ENCODE measurements at places on chromosomes 3 and 15.

- no peak for DNase-seq
Measured at GRCh38 chr3:107981471-107982111, 109.2 kb downstream of the CD47 start.

DNA sequence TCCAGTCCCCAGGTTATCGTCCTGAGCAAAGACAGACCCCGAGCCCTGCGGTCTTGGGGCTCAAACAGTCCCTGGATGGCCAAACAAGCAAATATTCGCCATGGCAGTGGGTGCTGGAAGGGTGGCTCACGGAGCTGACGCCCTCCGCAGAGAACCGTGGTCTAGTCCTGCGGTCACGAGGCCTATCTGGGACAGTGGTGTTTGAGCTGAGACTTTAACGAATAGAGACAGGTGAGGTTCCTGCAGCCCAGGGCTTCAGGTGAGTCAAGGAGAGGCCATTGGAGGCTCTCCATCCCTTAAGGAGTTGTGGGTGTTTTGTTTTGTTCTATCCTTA, 399 bp upstream of the SUCLG2 start:
- no peak for DNase-seq

DNA sequence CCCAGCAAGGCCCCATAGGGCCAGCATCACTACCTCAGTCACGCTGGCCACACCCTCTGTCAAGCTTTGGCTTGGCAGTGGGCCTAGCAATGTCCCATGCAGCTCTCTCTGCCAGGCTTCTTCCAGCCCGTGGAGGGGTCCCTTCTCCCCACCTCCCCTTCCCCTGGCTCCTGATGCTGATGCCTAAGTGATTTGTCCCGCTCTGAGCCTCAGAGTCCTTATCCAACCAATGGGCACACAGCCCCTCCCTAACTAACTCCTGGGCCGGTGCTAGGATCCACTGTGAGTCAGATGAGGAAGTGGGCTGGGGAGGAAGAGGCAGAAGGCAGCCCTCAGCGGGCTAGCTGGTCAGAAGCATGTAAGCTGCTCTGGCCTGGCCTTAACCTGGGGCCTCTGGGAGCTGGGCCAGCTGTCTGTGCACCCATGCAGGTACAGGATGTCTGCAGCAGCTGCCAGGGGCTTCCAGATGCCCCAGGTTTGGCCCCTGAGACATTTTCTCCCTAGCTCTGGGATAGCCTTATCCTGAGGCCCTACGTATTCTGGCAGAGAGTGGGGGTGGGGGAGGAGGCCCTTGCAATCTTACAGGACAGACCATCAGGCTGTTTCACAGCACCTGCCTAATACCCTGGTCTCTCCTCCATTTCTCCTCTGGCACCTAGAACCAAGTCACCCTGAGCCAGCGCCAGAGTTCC, 740 bp upstream of the ZBTB47 start:
- DNase-seq, result peak; percentile 85

DNA sequence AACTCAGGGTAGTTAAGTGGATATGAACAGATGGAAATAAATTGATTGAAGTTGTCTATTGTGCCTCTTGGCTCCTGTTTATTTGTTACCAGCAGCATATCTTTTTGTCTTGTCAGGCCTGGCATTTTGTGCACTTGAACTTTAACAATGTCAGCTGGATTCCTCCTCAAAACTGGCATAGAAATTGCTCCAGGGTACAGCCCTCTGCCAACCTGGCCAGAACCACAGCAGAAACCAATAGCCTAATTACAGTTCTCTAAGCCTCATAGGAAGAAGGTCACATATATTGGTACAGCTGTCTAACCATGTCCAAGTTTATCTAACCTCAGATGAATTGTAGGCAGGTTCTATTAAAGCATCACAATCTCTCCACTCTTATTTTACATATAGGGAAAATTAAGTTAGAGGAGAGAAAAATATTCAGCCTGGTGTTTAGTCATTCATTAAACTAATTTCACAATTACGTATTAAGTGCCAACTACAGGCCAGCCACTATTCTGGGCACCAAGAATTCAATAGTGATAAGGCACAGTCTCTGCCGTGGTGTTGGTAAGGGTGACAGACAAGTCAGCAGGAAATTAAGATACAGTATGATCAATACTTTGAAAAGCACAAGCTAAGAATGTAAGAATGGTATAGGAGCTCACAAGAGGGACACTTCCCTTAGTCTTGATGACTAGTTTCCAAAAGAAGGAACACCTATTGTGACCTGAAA, 452.9 kb upstream of the NECTIN3 start:
- DNase-seq, result no peak

GRCh38 chr3:124559846-124560574, 170.2 kb upstream of the UMPS start:
- peak; percentile 75 for DNase-seq

GRCh38 chr3:45249391-45249790, 23.3 kb upstream of the TMEM158 start:
- DNase-seq, result no peak

DNA sequence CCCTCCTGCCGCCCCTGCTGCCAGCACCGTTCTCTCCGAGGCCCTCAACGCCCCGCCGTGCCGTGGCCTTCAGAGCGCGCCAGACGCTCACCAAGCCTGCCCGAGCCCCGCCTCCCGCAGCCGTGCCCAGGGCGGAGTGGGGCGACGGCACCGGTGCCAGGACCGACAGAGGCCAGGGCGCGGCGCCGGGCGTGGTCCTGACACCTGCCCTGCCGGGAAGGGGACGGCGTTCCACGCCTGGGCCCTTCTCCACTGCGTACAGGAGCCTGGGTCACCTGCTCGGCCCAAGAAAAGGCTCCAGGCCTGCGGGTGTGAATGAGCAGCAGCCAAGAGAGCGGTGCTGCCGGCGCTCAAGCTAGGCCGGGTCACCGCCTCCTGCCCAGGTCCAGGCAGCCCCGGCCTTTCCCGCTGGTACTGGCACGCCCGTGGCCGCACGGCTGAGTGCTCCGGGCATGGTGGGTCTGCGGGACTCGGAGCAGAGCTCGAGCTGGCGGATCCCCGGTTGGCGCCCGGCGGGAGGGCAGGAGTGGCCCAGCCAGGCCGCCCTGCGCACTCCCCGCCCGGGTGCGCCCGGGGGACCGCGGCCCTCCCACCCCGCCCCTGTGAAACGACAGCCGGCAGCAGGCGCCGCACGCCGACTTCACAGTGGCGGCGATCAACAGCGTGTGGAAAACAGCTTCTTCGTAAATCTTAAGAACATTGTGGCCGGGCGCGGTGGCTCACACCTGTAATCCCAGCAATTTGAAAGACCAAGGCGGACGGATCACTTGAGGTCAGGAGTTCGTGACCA, 4.2 kb downstream of the OCA2 start:
- peak; percentile 60 for DNase-seq

DNA sequence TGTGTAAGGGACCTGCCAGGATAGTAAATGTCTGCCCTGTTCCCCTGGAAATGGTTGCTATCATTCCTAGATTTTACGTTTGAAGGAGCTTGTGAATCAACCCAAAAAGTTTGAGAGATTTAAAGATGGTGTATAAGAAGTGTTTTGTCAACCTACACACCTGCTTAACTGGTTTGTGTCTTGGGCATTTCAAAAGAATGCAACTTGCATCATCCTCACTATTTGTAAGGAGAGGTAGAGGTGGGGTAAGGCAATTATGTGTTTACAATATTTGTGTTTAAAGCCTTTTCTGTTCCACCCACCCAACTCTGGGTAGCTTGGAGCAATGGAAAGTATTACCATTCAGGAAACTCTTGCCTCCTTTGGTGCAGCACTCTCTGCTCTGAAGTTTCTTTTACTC, 314.2 kb upstream of the RARB start:
- DNase-seq, result no peak

- no peak for DNase-seq
Measured at GRCh38 chr3:180036671-180037455, at the start of gene PEX5L. TSS of gene PEX5L (minus strand) at chr3:180036937. CDS start at chr3:180036599, 338 bp downstream.

DNA sequence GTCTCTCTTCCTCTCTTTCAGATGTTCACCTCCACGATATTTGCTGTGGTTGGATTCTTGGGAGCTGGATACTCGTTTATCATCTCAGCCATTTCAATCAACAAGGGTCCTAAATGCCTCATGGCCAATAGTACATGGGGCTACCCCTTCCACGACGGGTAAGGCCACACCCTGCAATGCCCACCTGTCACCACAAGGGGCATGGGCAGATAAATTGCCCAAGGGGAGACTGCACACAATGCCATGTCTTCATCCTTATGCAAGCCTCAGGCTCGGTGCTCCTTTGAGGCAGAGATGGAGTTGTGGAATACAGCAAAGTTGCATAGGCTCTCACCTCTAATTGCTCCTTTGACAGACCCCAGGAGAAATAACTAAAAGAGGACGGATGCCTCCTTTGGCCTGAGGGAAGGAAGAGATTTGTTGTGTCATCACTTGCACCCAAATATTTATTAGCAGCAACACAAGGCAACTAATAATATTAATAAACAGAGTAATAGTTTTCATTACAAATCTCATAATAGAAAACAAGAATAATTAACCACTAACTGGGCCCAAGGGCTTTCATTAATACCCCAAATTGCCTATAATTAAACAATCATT, 13.2 kb downstream of the TM4SF4 start:
- no peak for DNase-seq

GRCh38 chr3:43870844-43871626, 180.3 kb downstream of the ABHD5 start:
- DNase-seq, result no peak

- DNase-seq, result no peak
Measured at GRCh38 chr3:187725653-187726370, 19.5 kb downstream of the BCL6 start.

DNA sequence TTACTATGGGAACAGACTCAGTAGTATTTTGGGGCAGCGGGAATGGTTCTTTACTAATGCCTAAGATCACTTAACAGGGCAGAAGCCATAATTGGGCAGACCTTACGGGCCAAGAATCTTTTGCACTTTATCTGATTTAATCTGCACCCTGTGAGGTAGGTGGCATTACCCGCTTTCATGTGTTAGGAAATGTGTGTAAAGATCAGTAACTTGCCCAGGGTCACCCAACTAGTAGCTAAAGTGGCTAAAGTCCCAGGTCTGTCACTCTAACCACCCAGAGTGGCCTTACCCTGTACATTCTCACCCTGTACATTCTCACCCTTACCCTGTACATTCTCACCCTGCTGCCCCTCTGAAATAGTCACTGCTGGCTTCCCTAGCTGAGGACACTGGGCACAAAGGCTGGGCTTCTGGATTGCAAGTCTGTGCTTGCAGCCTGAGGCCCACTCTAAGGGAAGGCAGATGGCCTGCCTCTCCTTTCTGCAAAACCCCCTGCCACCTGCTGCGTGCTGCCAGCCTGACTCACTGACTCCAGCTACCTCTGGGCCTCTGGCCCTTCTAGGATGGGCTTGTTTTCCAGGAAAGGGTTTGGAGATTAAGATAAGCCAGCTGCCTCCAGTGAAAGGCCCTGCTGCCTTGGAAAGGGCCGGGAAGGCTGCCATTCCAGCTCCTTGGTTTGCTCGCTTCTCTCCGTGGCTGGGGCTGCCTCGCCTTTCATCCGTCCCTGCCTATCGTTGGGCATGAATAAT, 37.5 kb upstream of the MYZAP start:
- no peak for DNase-seq

DNA sequence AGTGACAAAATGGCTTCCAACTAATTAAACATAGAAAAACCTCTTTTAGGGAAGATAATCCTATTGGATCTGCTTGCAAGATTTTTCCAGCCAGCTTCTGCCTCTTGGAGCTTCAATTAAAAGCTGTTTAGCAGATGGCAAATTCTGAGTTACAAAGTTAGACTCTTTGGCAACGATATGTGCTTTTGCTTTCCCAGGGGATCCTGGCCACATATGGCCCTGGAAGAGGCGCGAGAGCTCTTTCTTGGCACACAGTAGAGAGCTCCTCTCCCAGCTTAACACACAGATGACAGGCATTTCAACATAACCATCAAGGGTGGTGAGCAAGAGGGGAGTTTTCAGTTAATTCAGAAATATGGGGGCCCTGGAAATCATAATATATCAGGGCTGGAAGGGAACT, 41.6 kb upstream of the GALNT15 start:
- DNase-seq, result no peak

GRCh38 chr15:85305050-85305449, 75.4 kb upstream of the AKAP13 start:
- DNase-seq, result no peak

GRCh38 chr3:176663837-176664831, 533.1 kb downstream of the TBL1XR1 start:
- DNase-seq, result no peak

GRCh38 chr3:51280176-51280575, 104.9 kb upstream of the MANF start:
- DNase-seq, result no peak

GRCh38 chr3:104460477-104461406, 906.0 kb upstream of the ALCAM start:
- DNase-seq, result no peak

GRCh38 chr15:82103468-82103867, 57.6 kb upstream of the MEX3B start:
- no peak for DNase-seq

- DNase-seq, result no peak
Measured at GRCh38 chr3:58200846-58201355, 9.9 kb downstream of the DNASE1L3 start.

- DNase-seq, result no peak
Measured at GRCh38 chr3:11197484-11197883, 43.2 kb downstream of the HRH1 start.

- no peak for DNase-seq
Measured at GRCh38 chr3:14689247-14689980, 14.5 kb downstream of the C3orf20 start.

DNA sequence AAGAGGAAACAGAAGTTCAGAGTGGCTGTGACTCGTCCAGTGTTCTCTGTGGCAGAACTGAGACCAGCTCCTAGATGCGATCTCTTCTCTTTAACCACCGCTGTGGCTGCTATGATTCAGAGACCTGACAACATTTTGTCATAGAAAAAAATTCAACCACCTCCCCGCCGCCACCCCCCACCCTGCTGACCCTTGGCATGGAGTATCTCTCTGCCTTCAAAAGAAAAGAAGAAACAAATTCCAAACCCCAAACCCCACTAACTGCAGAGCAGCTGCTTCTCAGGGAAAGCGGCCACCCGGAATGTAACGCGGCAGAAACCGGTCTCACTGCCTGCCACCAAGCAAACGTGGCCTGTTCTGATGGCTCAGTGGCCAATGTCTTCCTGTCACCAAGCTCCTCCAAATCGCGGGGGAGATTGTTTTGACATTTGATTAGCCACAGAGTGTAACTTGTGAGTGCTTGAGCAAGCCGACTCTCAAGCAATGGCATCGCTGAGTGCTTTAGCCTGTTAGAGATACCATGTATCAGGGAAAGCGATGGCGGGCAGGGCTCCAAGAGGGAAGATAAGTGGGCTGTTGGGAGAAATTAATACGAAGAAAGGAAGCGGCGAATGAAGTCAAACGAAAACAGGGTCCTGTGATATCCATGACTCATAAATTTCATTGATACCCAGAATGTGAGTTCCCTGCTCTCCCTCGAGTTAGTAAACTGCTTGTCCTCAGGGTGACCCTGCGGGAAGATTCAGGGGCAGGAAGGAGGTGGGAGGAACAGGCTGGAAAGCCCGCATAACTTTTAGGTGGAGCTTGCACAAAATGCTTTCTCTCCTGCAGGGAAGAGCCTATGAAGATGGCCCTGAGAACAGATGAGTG, 44.8 kb upstream of the TLE3 start:
- no peak for DNase-seq

GRCh38 chr15:67570875-67571647, 28.6 kb downstream of the MAP2K5 start:
- DNase-seq, result no peak
